Smooth muscle cell of the brain vasculature (primary cell): ENCODE measurements at places on chromosomes 6 and 20.

DNA sequence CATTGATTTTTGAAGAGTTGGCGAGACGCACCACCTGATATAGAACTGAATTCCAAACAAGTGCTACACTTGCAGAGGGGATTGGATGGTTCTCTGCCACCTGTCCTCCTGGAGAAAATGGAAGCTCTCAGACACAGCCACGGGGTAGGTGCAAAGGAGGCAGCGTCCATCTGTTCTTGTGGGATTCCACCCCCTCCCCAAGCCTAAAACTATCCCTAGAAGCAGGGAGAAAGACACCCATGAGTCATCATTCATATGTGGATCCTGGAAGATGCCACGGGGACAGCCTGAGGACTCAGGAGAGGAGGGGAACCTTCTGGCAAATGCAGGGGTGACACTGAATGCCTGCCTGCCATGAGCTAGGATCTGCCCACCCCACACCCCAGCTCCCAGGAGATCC is 171.3 kb upstream of the CST7 start:
- DNase-seq: no peak

DNA sequence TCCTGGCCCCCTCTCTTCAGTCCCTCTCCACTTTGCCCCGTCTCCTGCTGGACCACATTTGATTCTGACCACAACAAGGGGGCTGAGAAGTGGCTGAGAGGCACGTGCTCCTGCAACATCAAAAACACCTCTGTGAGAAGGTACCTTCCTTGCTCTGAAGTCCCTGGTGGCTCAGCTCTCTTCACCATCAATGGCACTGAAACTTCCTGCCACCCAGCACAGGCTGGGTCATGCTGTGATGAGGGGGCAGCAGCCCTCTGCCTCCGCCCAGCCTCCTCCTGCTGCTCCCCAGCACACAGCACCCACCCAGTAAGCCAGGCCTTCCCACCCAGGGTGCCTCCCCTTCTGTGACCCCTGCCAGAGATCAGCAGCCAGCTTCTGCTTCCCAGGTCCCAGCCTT is 10.3 kb downstream of the ZMYND8 start:
- no peak for DNase-seq

DNA sequence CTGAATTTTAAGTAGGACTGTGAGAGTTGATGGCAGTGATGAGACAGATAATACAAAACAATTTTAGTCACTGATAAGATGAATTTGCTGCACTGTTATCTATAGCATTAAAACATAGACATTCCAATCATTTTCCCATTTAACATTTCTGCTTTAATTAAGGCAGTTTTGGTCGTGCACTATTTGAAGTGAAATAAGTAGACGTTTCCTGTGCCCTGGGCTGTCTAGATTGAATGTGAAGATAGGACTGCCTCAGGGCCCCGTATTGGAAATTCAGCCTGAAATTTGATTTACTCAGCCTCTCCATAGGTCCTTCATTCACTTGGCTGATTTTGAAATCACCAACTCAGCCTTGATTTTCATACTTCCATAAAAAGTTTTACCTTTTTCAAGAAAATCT is 48.3 kb downstream of the ARID1B start:
- no peak for DNase-seq

- no peak for DNase-seq
Observed at GRCh38 chr20:11248687-11249638, 575.2 kb upstream of the JAG1 start.

DNA sequence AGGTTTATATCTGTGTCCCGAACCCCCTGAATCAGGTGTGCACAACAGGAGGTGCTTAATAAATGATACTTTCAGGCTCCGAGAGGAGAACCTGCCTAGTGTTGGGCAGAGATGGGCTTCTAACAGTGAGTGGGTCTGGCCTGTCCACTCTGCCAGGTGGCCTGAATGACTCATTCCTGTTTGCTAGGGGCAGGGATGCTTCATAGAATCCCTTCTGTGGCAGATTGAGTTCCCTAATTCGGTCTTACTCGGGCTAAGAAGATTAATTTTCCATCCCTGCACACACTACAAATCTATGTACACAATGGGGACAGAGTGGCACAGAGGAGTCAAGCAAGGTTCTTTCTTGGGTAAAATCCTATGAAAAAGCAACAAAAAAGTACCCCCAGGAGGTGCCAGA is 19.8 kb downstream of the SDC4 start:
- DNase-seq: no peak

DNA sequence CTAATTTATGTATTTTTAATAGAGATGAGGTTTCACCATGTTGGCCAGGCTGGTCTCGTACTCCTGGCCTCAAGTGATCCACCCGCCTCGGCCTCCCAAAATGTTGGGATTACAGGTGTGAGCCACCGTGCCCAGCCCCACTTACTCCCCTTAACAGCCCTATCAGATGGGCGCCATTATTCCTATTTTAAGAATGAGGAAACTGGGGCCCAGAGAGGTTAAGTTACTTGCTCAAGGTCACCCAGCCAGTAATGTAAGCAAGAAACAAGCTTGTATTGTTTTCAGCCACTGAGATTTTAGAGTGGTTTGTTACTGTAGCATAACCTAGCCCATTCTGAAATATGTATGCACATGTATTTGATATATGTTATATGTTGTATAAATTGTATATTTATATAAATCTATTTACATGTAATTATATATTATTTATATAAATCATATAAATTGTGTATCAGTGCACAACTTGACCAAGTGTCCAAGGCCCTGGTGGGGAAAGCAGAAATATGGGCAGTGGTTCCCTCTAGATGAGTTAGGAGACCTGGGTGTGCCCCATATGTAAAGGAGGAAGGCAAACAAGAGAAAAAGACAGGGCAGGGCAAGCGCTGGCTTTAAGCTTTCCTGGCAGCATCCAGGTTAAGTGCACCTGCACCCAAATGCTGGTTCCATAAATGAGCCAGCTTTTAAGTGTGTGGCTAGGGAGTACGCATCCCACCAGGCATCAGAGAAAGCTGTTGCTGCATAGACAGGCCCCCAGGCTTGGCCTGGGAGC is 1.2 kb upstream of the GUCA1A start:
- no peak for DNase-seq

GRCh38 chr6:16055852-16056251 is 73.0 kb upstream of the MYLIP start:
- DNase-seq: no peak

GRCh38 chr20:45970646-45971424 is 1.2 kb downstream of the ZNF335 start:
- no peak for DNase-seq

- DNase-seq: no peak
Observed at GRCh38 chr6:115717062-115717461, 343.6 kb downstream of the FRK start.

DNA sequence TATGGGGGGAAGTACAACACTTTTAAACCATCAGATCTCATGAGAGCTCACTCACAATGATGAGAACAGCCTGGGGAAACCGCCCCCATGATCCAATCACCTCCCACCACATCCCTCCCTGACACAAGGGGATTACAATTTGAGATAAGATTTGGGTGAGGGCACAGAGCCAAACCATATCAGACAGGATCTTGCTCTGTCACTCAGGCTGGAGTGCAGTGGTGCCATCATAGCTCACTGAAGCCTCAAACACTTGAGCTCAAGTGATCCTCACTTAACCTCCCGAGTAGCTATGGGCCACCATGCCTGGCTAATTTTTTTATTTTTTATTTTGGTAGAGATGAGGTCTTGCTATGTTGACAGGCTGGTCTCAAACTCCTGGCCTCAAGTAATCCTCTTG is 5.1 kb upstream of the IYD start:
- DNase-seq: no peak

- no peak for DNase-seq
Observed at GRCh38 chr6:156873654-156874380, 96.6 kb downstream of the ARID1B start.

DNA sequence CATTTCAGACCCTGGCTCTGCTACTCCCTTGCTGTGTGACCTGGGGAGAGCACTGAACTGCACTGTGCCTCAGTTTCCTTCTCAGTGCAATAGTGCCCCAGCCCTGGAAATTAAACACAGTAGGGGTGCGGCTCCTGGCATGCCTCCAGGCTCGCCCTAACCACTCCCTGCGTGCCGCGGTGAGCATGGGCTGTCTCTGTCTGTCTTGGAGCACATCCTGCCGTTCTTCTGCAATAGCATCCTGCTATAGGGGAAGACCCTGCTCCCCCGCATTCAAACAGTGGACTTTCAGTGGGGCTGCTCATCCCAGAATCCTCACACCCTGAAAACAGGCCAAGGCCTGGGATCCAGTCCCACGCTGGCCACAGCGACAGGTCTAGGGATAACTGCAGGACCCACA is 129.5 kb downstream of the FOXC1 start:
- DNase-seq: no peak

GRCh38 chr20:24784607-24785006 is 164.5 kb upstream of the CST7 start:
- no peak for DNase-seq

- DNase-seq: no peak
Observed at GRCh38 chr6:167990016-167990945, 7.2 kb upstream of the KIF25 start.

- DNase-seq: no peak
Observed at GRCh38 chr20:9102456-9102855, 33.6 kb downstream of the PLCB4 start.

DNA sequence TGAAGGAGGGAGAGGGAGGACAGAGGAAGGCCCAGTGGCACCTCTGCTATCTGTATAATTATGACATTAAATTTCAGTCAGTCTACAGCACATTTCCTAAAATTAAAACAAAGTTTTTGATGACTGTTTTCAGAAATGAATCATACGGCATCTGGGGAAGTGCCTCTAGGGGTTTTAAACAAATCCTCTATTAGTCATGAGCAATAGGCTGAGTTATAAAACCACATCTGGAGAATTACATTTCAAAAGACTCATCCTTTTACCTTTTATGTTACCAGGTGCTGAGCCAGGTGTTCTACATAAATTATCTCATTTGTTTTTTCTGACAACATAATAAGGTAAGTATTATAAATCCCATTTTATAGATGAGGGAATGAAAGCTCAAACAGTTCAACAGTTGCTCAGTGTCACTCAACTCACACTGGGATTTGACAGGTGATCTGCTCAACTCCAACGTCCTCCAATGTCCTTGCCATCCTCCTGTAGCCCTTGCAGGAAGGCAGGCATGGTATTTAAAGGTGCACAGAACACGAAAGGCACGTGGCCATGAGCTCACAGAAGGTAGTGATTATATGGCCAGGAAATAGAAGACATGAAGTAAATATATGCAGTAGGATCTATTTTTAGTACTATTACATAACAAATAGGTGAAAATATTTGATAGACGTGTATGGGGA is 184.2 kb upstream of the MAN1A1 start:
- no peak for DNase-seq

DNA sequence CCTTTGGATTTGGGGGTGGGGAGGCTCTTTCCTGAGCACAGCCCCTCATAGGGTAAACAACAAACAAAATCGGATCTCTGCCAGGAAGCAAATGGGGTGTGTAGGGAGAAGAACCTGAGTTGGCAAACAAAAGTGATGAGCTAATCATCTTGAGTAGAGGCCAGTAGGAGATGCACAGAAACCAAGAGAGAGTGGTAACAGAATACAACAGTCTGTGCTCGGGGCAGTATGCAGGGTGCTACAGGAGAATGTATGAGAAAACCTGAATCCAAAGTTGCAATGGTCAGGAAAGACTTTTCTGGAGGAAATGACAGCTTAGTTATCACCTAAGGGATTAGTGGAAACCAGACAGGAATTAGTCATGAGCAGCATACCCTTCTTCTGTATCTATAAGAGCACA is 177.8 kb downstream of the CDKAL1 start:
- DNase-seq: no peak

DNA sequence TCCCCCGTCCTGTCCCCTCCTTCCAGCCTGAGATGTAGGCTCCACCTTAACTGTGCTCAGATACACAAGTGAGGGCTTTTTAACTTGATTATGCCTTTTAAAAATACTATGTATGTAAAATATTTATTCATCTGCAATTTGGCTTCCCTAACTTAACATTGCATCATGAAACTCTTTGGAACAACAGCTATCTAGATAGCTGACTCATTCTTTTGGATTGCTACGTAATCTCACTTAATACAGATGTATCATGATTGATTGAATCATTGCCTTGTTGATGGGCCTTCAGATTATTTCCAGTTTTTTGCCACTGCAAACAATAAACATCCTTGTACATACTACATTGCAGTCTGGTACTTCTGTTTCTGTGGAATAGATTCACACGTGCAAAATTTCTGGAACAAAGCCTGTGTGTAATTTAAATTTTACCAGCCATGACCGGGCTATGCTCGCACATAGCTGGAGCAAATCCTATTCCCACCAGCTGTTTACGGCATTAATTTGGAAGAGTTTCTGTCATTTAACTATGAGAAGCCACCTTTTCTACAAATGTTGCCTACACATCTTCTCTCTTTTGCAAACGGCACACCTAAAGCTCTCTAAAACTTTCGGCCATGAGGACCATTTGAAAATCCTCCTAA is 6.5 kb downstream of the PRND start:
- DNase-seq: no peak

GRCh38 chr6:35674594-35674993 is 14.1 kb downstream of the FKBP5 start:
- DNase-seq: no peak
